ENCODE measurements at places on chromosomes 12 and 14.
A peak's percentile ranks its signal among the peaks of the same experiment; 100 is the strongest.

GRCh38 chr14:81137316-81137715 lies 83.4 kb downstream of the GTF2A1 start:
- no peak for DNase-seq
- H3K27ac ChIP-seq = no peak overlapping the region
- H3K27me3 ChIP-seq = no peaks in the 10 kb centered on the region
- H3K4me3 ChIP-seq = no peak overlapping the region

- DNase-seq = peak; percentile 16
- H3K4me1 ChIP-seq = peaks cover 23% of the 10 kb centered on the region
- H3K27ac ChIP-seq = no peak overlapping the region
- peak overlapping the region; percentile 55 for H3K4me3 ChIP-seq
- H3K36me3 ChIP-seq = no peaks in the 10 kb centered on the region
Measured at GRCh38 chr14:22070119-22070982, 396.7 kb upstream of the OR4E1 start.

DNA sequence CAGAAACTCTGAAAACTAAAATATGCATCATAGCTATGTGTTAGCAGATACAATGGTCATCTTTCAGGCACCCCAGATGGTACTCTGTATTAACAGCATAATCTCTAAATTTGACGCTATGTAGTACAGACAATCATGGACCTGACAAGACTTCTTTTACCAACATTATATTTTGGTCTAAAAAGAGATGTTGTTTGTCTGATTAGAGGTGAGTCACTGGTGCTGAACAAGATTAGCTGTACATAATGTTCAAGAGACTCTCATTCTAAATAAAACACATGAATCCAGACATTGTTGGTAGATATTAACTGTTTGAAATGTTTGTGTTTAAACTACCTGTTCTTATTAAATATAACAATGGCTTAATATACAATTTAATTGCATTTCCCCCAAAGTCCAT lies 146.4 kb upstream of the LMNTD1 start:
- peaks cover 8% of the 10 kb centered on the region for H3K27me3 ChIP-seq
- no peak overlapping the region for H3K27ac ChIP-seq
- no peaks in the 10 kb centered on the region for H3K4me1 ChIP-seq
- H3K4me3 ChIP-seq = no peak overlapping the region
- no peak for DNase-seq

DNA sequence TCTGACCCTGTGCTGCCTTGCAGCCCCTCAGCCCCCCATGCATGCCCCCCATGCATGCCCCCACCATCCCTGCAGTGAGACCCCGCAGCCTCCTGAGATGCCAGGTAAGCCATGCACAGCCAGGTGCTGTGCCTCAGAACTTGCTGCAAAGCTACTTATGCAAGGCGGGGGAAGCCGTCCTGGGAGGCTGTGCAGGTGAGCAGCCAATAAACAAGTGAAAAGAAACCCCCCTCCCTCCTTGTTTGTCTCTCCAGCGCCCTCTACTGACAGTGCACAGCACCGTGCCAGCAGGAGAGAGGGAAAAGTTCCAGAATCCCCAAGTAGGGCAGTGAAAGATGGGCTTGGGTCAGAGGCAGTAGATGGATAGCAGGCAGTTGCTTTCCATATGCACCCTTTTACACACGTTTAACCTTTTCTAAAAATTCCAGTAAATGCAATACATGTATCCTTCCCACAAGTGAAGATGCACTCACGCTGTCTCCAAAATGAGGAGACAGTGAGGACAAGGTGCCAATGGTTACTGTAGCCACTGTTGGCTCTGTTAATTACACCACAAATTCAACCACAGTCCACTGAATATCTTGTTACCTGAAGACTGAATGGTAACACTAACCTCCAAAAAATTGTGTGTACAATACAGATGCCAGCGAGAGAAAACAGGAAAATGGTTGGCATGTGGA lies 18.0 kb downstream of the TNFAIP2 start:
- no peaks in the 10 kb centered on the region for H3K36me3 ChIP-seq
- H3K4me3 ChIP-seq = no peak overlapping the region
- H3K27ac ChIP-seq = no peak overlapping the region
- DNase-seq = no peak

DNA sequence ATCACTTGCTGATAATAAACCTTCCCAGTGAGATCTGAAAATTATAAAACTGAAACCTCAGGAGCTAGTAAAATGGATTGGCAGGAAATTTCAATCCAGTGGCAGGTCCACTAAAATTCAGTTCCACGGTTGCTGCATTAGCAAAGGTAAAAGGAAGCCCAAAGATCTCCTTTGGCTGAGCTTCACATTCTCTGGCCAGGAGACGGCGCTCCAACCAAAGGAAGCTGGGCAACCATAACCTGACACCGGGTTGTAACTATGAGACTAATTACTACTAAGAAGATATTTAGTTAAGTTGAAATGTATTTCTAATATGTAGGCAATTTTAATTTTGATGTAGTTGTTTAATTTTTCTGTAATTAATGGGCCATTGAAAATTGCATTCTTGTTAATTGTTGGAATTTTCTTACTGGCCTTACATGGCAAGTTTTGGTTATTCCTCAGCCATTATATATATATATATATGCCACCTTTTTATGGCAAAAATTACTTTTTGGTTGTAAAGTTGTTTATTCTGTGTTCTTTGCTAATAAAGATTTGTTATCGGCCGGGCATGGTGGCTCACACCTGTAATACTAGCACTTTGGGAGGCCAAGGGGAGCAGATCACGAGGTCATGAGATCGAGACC lies 17.0 kb downstream of the OR8S1 start:
- H3K27me3 ChIP-seq = peaks cover 3% of the 10 kb centered on the region
- no peak for DNase-seq
- no peaks in the 10 kb centered on the region for H3K4me1 ChIP-seq
- no peaks in the 10 kb centered on the region for H3K36me3 ChIP-seq
- H3K4me3 ChIP-seq = no peak overlapping the region

Measured in activated B cell treated with CpG ODN at 0.5 μM for 24 hours (primary cell).